ENCODE measurements at places on chromosomes 12 and 14.
A peak's percentile ranks its signal among the peaks of the same experiment; 100 is the strongest.

- DNase-seq = no peak
Measured at GRCh38 chr12:124224535-124225110, 70.3 kb upstream of the RFLNA start.

DNA sequence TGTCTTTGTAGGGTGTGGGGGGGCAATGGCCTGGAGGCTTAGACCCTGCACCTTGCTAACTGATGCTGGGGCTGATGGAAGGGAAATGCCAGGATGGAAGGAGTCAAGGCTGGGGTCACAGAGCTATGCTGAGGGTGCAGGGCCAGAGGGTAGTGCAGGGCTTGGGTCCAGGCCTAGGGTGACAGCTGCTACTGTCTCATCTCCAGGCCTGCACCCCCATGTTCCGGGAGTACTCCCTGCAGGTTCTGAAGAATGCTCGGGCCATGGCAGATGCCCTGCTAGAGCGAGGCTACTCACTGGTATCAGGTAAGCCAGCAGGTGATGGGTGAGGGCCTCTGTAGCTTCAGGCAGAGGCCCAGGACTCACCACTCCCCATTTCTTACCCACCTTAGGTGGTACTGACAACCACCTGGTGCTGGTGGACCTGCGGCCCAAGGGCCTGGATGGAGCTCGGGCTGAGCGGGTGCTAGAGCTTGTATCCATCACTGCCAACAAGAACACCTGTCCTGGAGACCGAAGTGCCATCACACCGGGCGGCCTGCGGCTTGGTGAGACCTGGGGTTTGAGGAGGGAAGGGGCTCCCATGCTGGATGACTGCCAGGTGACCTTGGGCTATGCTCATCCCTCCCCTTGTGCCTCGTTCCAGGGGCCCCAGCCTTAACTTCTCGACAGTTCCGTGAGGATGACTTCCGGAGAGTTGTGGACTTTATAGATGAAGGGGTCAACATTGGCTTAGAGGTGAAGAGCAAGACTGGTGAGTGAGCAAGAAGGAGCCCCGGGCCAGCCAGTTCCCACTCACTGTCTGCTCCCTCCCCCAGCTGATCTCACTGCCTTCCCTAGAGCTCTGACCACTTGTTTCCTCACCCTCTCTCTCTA, 4.1 kb downstream of the SHMT2 start:
- DNase-seq = peak; percentile 83

GRCh38 chr12:75868501-75868900, 163.1 kb downstream of the PHLDA1 start:
- DNase-seq = peak; percentile 36

DNA sequence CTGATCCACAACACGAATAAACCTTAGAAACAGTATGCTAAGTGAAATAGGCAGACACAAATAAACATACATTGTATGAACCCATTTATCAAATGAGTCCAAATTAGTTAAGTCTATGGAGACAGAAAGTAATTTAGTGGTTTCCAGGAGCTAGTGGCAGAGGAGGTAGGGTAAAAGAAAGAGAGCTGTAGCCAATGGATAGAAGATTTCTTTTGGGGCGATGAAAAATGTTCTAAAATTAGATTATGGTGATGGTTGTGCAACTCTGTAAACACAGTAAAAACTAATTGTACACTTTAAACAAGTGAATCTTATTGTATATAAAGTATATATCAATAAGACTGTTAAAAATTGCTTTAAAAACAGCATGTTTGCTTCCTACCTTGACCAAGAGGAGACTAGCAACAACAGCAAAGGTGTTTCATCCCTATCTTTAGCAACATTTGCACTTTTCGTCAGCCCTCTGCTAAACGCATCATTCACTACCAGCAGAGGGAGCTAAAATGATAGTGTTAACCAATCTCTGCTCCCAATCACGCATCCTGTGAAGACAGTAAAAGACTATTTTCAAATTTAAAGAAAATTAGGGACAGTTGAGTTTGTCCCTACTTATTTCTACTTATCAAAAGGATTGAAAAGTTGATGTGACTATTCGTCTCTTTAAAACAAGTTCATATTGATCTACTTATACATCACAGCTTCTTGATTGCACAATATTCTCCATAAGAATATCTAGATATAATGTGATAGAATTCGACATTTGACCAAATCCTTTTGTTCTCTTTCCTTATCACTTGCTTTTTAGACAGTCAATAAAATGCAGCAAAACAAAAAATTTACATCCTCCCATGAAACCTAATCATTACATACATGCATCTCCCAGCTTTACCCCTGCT, 24.0 kb upstream of the LGR5 start:
- peak; percentile 74 for DNase-seq

- no peak for DNase-seq
Measured at GRCh38 chr12:130224613-130225012, 62.3 kb downstream of the FZD10 start.

GRCh38 chr14:64706593-64707193, 2.5 kb downstream of the PLEKHG3 start:
- DNase-seq = no peak

- DNase-seq = peak; percentile 13
Measured at GRCh38 chr12:76464631-76465166, 94.9 kb downstream of the OSBPL8 start.

Measured in fibroblast of the aortic adventitia (primary cell).